ENCODE measurements at places on chromosomes 3 and 15. TPM values are rescaled to one million over a fixed set of nuclear protein-coding genes. Genes with fewer than 3 reads are reported as not detected.

Gene SNTN
- total RNA-seq, result not detected

Gene ISL2
- total RNA-seq, result not detected

Gene MAP6D1
- total RNA-seq, result 1.8 TPM

Gene ZKSCAN7
- 3.4 TPM for total RNA-seq

Gene AGBL1
- total RNA-seq, result 0.73 TPM

Gene GREM1
- total RNA-seq, result 0.15 TPM

Gene ESYT3
- 0.36 TPM for total RNA-seq

Gene CMTM8
- total RNA-seq, result 1.1 TPM

Gene TMEM202
- not detected for total RNA-seq

Gene CA12
- 17.1 TPM for total RNA-seq

Gene RPP14
- total RNA-seq, result 12.4 TPM

Gene ROPN1
- 5.3 TPM for total RNA-seq

Gene CHDH
- total RNA-seq, result 0.34 TPM

Gene GOLGA8R
- 0.77 TPM for total RNA-seq

Gene C2CD4A
- under 0.01 TPM for total RNA-seq

Gene IDH3A
- 52.0 TPM for total RNA-seq

Gene TMEM212
- total RNA-seq, result not detected

Gene FRMD5
- total RNA-seq, result 14.2 TPM

Gene ARL14
- not detected for total RNA-seq

Gene CCR8
- total RNA-seq, result not detected

Gene GUCA1C
- total RNA-seq, result not detected

Gene MOBP
- total RNA-seq, result under 0.01 TPM

Gene CAV3
- total RNA-seq, result not detected

Gene NR1I2
- 0.15 TPM for total RNA-seq

Gene WDR93
- total RNA-seq, result 0.15 TPM

Gene ITIH4
- total RNA-seq, result 2.2 TPM

Gene SEC61A1
- total RNA-seq, result 169 TPM

Gene TTC14
- 35.8 TPM for total RNA-seq

Gene SPINK8
- not detected for total RNA-seq

Gene MUSTN1
- not detected for total RNA-seq

Gene SLC38A3
- total RNA-seq, result not detected

Gene SNUPN
- total RNA-seq, result 31.6 TPM

Gene HHATL
- total RNA-seq, result not detected

Gene GABRR3
- not detected for total RNA-seq

Gene LIPC
- total RNA-seq, result not detected

Gene PCSK6
- total RNA-seq, result 1.0 TPM

Gene MCF2L2
- total RNA-seq, result 1.4 TPM

Gene MAGEL2
- total RNA-seq, result under 0.01 TPM

Gene ANKUB1
- not detected for total RNA-seq

Gene RSRC1
- total RNA-seq, result 44.0 TPM

Gene CSTA
- not detected for total RNA-seq

Gene PARL
- total RNA-seq, result 44.7 TPM

Gene SLC2A2
- total RNA-seq, result not detected

Gene TSPAN3
- total RNA-seq, result 232 TPM

Gene CHRNB4
- 0.62 TPM for total RNA-seq

Gene OR5K1
- total RNA-seq, result not detected

Gene HYAL3
- total RNA-seq, result 5.2 TPM

Gene PARP16
- 2.9 TPM for total RNA-seq

Gene RPP25
- 31.3 TPM for total RNA-seq
